ENCODE measurements at places on chromosomes 12 and 14. TPM values are rescaled to one million over a fixed set of nuclear protein-coding genes. Genes with fewer than 3 reads are reported as not detected.

GRCh38 chr14:69395929-69396328 is 2.2 kb downstream of the ERH start:
- no peak overlapping the region for H3K4me3 ChIP-seq
- no peaks in the 10 kb centered on the region for H3K27me3 ChIP-seq
- no peak overlapping the region for H3K27ac ChIP-seq

GRCh38 chr12:24960222-24960855 is 11.4 kb upstream of the BCAT1 start:
- no peak overlapping the region for H3K27ac ChIP-seq
- H3K36me3 ChIP-seq: no peaks in the 10 kb centered on the region
- H3K4me3 ChIP-seq: no peak overlapping the region
- H3K27me3 ChIP-seq: no peaks in the 10 kb centered on the region

Gene NXPH4
- not detected for total RNA-seq

- no peaks in the 10 kb centered on the region for H3K27me3 ChIP-seq
- peaks cover 22% of the 10 kb centered on the region for H3K36me3 ChIP-seq
- peak overlapping the region; percentile 6 for H3K27ac ChIP-seq
- DNase-seq: no peak
These were observed 14.2 kb downstream of the SEL1L start for GRCh38 chr14:81519200-81520011.

DNA sequence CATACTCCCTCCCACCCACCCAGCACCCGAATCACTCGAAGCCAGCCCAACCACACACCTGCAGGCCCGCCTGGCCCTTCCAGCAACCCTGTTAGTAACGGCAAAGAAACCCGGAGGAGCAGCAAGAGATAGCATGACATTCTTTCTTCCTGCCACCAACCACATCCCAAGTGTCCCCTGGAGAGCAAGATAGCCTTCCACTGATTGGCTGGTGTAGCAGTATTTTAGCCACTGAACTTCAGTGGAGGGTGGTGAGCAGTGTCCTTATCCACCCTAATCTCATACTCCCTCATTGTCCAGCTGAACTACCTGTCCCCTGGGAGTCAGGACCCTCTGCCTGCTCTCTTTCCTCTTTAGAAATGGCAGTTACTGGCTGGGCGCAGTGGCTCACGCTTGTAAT is 769 bp upstream of the SLC39A5 start:
- no peak overlapping the region for H3K4me3 ChIP-seq
- H3K27ac ChIP-seq: no peak overlapping the region
- no peaks in the 10 kb centered on the region for H3K36me3 ChIP-seq
- H3K27me3 ChIP-seq: no peaks in the 10 kb centered on the region

- H3K36me3 ChIP-seq: no peaks in the 10 kb centered on the region
- DNase-seq: no peak
- no peaks in the 10 kb centered on the region for H3K27me3 ChIP-seq
- no peak overlapping the region for H3K4me3 ChIP-seq
These were observed 71.5 kb upstream of the FOXG1 start for GRCh38 chr14:28695109-28695508.

DNA sequence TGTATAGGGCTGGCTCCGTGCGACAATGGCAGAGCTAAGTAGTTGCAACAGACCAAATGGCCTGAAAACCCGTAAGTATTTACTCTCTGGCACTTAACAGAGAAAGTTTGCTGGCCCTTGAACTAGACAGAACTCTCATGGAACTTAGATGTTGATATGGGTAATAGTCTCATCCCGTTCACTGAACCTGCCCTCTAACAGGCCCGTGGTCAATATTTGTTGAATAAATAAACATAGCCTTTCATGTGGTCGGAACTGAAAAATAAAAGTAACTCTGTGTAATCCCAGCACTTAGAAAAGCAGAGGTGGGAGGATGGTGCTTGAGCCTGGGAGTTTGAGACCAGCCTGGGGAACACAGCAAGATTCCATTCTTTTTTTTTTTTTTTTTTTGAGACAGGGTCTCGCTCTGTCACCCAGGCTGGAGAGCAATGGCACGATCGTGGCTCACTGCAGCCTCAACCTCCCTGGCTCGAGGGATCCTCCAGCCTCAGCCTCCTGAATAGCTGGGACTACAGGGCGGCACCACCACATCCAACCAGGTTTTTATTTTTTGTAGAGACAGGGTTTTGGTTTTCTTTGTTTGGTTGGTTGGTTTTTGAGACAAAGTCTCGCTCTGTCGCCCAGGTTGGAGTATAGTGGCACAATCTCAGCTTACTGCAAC is 29.7 kb downstream of the KDM2B start:
- H3K4me3 ChIP-seq: no peak overlapping the region
- H3K27ac ChIP-seq: no peak overlapping the region
- no peak for DNase-seq
- H3K36me3 ChIP-seq: peaks cover 8% of the 10 kb centered on the region

Gene MORN3
- total RNA-seq: 0.78 TPM

- H3K27me3 ChIP-seq: no peaks in the 10 kb centered on the region
- no peaks in the 10 kb centered on the region for H3K36me3 ChIP-seq
- H3K4me3 ChIP-seq: no peak overlapping the region
- H3K27ac ChIP-seq: no peak overlapping the region
- H3K4me1 ChIP-seq: no peaks in the 10 kb centered on the region
These were observed 130.8 kb downstream of the TMX1 start for GRCh38 chr14:51370758-51371386.

DNA sequence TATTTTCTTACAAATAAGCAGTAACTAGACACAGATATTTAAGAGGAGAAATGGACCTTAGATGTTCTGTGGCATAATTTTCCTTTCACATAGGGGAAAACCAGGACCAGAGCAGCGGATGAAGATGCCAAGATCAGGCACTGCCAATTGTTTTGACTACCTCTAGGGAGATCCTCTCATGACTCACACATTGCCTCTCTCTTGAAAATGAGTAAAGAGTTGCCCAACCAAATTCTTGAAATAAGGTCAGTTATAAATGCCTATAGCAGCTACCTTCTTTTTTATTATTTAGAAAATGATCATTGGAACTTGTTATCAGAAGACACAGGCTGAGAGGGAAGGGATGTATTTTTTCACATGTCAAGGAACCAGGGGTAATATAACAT is 263.4 kb upstream of the PLEKHG7 start:
- no peak overlapping the region for H3K4me3 ChIP-seq
- H3K36me3 ChIP-seq: no peaks in the 10 kb centered on the region
- DNase-seq: no peak

DNA sequence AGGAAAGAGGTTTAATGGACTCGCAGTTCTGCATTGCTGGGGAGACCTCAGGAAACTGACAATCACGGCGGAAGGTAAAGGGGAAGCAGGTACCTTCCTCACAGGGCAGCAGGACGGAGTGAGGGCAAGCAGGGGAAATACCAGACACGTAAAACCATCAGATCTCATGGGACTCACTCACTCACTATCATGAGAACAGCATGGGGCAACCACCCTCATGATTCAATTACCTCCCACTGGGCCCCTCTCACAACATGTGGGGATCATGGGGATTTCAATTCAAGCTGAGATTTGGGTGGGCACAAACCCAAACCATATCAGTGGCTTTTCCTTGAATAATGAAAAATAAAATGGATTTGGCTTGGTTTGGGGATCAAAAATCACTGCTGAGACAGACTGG is 380.5 kb downstream of the VRK1 start:
- H3K27ac ChIP-seq: no peak overlapping the region
- H3K4me1 ChIP-seq: no peaks in the 10 kb centered on the region
- H3K27me3 ChIP-seq: no peaks in the 10 kb centered on the region
- no peak overlapping the region for H3K4me3 ChIP-seq
- H3K36me3 ChIP-seq: no peaks in the 10 kb centered on the region

- H3K4me1 ChIP-seq: peaks cover 7% of the 10 kb centered on the region
- no peak overlapping the region for H3K27ac ChIP-seq
- no peak overlapping the region for H3K4me3 ChIP-seq
- no peaks in the 10 kb centered on the region for H3K27me3 ChIP-seq
- no peak for DNase-seq
These were observed 56.1 kb downstream of the KCNJ8 start for GRCh38 chr12:21718403-21718802.

Gene LYZ
- total RNA-seq: 99.9 TPM

Gene TRPV4
- total RNA-seq: 2.0 TPM

DNA sequence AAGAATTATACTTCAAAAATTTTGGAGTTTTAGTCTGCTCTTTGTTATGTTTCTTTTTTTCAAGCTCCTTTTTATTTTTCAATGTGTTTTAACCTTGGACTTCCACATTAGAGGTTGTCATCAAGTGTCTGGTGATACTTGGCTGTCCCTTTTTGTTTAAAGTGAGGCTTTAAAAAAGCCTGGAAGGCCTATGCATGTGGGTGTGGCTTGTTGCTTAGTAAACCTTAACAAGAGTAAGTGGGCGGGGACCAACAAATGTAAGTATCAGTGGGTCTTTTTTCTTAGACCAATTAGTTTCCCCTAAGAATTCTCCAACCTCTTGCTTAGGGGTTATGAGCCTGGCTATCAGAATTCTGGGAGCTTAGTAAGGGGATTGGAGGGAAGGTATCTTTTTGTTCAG is 26.4 kb downstream of the HCFC2 start:
- peaks cover 35% of the 10 kb centered on the region for H3K36me3 ChIP-seq
- H3K27me3 ChIP-seq: no peaks in the 10 kb centered on the region
- H3K27ac ChIP-seq: no peak overlapping the region
- no peak overlapping the region for H3K4me3 ChIP-seq
